Mucosa of gallbladder (tissue), 1 donor: ENCODE measurements at places on chromosomes 13 and 19.

DNA sequence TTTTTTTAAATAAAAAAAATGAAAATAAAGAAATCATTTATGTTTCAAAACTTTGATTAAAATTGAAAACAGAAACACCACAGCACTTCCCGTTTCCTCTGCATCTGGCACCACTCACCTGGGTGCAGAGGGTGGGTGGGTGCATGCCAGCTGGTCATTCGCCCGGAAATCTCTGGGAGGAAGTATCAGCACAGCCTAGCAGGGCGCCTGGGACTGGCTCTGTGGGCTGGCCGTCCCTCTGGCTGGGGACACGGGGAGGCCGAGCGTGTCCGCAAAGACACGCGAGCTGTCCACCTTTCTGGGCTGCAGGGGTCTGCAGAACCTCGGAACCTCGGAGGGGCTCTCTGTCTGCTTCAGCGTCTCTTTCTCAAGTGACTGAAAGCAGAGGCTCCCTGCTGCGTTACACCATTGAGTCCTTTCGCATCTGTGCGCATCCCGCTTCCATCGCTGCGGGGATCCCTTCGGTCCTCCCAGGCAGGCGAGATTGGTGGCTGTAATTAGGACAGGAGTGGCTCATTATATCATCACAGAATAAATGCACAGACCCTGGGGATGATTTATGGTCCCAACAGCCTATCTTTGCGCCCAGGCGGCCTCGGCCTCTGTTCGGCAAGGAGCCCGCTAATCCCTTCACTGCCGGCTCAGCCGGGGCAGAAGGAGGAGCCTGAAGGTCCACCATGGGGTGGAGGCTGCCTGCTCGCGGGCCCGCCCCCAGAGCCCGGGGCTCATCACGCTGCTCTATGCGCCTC, 17.2 kb downstream of the CRTC1 start:
- DNase-seq, result peak; percentile 80

DNA sequence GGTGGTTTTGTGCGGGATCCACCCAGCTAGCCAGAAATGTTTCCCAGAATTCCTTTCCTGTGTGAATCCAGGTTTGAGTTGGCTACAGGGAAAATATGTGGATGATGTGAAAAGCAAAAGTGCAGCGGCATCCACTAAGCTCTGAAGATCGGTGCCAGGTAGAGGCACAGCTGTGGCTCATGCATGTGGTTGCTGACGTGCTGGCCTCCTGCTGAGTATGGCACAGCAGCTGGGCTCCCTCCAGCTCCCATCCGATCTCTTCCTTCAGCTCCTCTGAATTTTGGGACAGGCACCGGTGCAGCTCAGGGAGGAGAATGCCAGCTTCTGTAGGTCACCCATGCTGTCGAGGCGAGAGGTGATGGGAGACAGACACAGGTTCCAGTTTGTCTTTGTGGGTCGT, 84.0 kb upstream of the GSX1 start:
- DNase-seq, result no peak

- no peak for DNase-seq
These were observed 28.4 kb downstream of the TMTC4 start for GRCh38 chr13:100646030-100646673.

- no peak for DNase-seq
These were observed 93.9 kb downstream of the COL4A2 start for GRCh38 chr13:110400786-110401533.

DNA sequence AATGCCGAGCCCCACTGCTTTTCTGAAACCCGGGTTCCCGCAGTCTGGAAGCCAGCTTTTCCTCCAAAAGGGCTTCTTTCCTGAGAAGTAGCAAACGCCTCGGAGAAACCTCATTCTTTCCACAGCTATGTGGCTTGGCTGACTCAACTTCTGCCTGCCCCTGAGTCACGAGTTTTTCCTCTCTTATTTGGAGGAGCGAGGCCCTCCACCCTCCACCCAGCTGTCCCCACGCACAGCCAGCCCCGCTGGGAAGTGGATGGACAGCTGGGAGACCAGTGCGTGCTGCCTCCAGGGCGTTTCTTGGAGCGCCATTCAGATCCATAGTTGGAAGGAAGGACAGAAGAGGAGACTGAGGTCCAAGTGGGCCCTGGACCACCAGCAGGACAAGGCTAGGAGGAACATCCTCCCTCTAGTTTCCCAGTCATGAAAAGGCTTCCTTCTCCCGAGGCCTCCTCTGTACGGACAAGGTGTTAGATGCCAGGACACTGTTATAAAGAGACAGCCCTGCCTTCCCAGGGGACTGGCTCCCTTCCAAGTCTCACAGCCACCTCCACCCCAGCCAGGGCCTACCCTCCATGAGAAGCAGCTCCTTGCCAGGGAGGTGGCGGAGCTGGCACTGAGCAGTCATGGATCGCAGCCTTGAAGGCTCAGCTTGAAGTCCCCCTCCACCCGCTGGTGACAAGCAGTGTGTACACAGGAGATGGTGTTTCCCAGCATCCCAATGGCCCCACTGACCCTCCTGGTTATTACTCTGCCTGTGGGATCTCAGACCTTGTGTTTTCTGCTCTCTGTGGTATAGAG, 2.5 kb upstream of the PLEKHF1 start:
- peak; percentile 66 for DNase-seq

DNA sequence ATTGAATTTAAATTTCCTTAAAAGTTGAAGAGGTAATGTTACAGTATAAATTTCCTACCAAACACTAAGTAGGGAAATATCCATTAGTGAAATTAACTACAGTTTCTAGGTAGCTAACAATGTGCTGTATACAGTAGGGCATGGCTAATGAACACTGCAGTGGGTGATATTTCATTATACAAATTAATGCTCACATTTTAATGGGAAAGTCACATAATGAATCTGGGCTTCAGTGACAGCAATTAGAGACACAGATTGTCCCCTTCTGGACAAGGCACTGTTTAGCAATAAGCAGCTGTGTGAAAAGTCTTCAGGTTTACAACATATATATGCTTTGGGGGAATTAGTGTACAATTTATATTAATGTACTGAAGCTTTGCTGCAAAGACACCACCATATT, 169.4 kb downstream of the ZNF536 start:
- DNase-seq, result no peak

GRCh38 chr13:24694907-24695306, 14.7 kb downstream of the ATP12A start:
- DNase-seq, result no peak

DNA sequence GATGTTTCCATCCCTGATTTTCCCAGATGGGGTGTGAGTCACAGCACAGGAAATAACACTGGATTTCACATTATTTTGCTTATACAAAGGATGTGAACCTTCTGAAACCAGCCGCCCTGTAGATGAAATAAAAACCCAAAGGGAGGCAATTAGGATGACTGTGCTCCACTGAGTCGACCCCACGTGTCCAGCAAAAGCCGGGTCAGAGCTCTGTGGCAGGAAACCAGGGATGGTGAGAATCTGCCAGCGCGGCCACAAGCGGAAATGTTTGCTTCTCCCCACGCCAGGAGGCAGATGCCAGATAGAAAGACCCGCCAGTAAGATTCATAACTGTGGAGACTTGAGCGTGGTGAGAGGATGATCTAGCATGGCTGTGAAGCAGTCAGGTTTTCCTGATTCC, 764.4 kb downstream of the LIG4 start:
- peak; percentile 30 for DNase-seq

DNA sequence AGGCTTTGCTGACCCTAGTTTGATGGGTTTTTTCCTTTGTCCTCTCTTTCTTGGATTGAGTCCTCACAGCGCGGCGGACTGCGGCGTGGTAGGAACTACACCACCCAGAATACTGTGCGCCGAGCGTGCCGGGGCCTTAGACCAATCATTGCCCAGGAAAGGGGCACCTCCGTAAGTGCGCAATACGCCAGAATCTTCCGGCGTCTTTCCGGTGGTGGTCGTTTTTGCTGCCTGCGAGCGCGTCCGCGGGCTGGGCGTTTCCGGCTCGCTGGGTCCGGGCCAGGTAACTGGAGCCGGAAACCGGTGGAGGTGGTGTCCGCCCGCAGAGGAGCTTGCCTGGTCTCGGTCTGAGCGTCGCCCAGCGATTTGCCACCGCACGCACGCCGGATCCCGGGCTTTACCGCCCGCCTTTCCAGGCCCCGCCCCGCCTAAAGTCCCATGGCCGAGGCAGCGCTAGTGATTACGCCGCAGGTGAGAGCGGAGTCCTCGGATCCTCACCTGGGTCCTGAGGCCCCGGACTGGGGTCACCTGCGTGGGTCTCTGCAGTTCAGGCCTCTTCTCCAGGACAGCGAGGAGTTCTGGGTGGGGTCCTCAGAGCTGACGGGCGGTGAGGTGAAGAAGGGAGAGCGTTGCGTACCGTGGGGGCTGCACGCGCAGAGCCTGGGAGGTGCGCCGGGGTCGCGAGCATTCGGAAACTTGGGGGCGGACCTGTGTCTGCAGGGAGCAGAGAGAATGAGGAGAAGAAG, at the start of gene ZNF549:
TSS of gene ZNF549 (plus strand) at position 221 of the 746 bp plus-strand sequence. CDS start at position 439, 218 bp downstream.
- DNase-seq, result peak; percentile 91
